ENCODE measurements at places on chromosomes 6 and 20.

DNA sequence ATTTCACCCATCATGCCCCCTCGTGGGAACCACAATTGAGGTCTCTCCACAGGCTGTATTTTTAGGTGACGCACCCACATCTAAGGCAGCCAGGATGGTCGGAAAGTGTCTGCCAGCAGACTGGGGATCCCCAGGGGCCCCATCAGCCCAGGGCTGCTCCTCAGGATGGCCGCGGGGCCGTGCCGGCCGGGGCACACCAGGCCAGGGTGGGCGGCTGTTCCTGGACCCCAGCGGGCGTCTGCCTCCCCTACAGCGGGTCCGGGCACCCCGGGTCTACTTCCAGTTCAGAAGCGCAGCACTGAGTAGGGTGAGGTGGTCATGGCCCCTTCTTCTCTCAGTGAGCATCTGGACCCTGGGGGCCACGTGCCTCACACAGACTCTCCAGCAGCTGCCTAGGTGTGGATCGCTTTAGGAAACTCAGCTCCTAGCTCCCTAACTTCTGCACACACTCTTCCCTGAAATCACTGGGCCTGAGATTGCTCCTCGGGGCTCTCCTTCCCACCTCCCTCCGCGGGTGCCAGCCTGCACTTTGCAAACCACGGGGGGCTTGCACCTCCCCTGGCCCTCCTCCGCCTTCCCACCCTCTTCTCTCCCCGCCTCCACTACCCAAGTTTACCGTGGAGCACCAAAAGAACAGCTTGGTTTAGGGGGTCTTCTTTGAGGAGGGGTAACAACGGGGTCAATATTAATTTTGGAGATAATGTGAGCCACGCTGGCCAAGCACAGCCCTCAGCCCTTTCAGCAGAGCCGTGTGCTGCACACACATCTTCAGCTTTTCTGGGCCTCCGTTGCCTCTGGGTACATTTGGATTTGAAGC is 14.2 kb upstream of the FOXC1 start:
- no peak for DNase-seq

DNA sequence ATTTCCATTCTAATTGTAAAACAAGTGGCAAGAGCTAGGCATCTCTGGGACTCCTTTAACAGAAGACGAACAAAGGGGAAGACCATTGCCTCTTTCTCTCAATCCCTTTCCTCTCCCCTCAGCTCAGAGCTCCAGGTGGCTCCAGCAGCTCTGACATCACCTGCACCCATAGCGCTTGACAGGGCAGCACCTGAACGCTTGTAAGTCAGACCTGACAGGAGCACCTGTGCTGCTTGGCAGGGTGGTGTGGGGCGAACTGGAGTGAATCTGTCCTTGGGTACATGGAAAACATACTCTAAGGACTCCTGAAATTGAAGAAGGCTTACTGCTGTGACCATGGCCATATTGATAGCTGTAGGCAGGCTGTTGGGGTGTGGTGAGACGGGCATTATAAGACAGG is 409.5 kb upstream of the AGPAT4 start:
- DNase-seq: no peak

- DNase-seq: no peak
Observed at GRCh38 chr6:21610341-21610740, 16.8 kb downstream of the SOX4 start.

- DNase-seq: no peak
Observed at GRCh38 chr20:61588411-61589385, 336.6 kb downstream of the CDH4 start.

GRCh38 chr6:147109707-147110106 is 94.5 kb upstream of the STXBP5 start:
- DNase-seq: no peak

GRCh38 chr20:62702895-62703852 is 5.5 kb upstream of the NTSR1 start:
- DNase-seq: no peak

GRCh38 chr20:35506872-35507638 is 22.4 kb downstream of the C20orf173 start:
- no peak for DNase-seq

GRCh38 chr20:6287471-6287870 is 164.6 kb upstream of the FERMT1 start:
- no peak for DNase-seq

DNA sequence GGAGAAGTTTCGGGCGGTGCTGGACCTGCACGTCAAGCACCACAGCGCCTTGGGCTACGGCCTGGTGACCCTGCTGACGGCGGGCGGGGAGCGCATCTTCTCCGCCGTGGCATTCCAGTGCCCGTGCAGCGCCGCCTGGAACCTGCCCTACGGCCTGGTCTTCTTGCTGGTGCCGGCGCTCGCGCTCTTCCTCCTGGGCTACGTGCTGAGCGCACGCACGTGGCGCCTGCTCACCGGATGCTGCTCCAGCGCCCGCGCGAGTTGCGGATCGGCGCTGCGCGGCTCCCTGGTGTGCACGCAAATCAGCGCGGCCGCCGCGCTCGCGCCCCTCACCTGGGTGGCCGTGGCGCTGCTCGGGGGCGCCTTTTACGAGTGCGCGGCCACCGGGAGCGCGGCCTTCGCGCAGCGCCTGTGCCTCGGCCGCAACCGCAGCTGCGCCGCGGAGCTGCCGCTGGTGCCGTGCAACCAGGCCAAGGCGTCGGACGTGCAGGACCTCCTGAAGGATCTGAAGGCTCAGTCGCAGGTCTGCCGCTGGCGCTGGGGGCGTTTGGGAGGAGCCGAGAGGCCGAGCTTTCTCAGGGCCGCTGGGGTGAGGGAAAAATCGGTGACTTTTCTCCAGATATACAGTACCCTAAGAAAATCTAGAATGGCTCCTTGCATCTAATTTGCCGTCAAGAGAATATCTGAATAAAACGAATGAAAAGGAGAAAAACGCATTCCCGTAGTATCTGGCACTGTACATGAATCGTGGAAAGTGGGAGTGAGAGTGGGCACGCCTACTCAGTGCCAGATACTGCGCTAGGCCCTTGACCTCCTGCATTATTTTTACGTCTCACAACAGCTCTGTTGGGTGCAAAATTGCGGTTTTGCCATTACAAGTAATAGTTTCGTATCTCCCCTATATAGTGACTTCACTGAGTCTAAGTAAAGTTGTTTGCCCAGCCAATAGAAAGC is 1.0 kb downstream of the CALHM6 start:
- DNase-seq: no peak

DNA sequence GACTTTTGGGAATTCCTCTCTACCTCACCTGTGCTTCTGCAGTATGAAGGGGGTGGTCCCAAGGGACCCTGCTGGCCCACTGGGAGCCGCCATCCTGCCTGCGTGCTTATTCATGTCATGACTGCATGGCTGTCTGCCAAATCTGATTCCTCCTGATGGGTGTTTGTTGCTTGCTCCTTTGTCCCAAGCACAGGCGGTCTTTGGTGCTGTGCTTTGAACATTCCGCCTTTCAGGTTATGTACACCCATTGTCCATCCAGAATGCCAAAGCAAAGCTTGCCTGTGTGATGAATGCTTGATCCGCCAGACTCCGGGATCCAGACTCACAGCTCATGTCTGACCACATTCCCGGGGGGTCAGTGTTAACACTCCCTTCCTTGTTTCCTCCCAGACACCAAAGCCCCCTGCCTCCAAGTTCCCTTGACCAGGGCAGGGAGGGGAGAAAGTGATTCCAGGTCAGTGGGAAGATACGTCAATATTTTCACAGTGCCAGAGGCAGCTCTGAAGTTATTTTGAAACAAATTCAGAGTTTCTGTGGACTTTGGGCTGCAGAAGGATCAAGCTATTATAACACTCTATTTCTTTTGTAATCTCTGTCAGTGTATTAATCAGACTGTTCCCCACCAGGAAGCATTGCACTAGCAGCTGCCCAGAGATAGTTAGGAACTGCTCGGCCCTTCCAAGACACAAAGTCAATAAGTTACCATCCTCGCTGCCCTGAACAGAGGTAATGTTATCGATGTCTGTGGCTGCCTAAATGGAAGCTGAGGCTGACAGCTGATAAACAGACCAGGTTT is 9.5 kb downstream of the DAAM2 start:
- DNase-seq: no peak

GRCh38 chr6:90370493-90370959 is 73.9 kb upstream of the BACH2 start:
- no peak for DNase-seq

- DNase-seq: no peak
Observed at GRCh38 chr20:22348010-22348409, 236.4 kb downstream of the FOXA2 start.

- DNase-seq: no peak
Observed at GRCh38 chr6:108822401-108822800, 25.8 kb upstream of the ARMC2 start.

- DNase-seq: no peak
Observed at GRCh38 chr6:156111913-156112312, 656.3 kb upstream of the NOX3 start.

DNA sequence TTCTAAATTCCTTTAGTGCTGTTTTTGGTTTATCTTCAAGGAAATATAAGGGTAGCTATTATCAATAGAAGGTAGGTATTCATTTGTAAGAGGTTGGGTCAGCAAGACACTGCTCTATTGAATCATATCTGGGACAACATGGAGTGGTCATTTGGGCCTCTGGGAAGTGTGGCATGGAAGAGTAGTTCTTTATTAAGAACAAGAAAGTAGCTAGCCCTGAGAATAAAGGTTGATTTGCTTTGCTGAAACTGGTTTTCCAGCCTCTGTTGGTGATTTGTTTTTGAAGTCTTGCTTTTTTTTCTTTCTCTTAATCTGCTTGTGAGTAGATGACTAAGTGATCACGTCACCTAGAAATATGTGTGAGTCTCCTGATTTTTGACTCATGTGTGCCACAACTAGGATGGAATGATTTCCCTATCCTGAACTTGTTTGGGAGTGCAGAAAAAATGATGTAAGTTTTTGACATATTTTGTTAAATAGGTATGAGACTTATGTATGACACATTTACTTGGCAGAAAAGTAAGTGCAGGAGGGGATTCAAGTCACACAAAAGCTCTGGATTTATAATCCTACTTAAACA is 381.8 kb downstream of the CENPW start:
- no peak for DNase-seq

GRCh38 chr20:20292472-20292871 is 75.4 kb upstream of the INSM1 start:
- no peak for DNase-seq

- DNase-seq: no peak
Observed at GRCh38 chr20:33262658-33263065, 20.4 kb upstream of the BPIFB1 start.

DNA sequence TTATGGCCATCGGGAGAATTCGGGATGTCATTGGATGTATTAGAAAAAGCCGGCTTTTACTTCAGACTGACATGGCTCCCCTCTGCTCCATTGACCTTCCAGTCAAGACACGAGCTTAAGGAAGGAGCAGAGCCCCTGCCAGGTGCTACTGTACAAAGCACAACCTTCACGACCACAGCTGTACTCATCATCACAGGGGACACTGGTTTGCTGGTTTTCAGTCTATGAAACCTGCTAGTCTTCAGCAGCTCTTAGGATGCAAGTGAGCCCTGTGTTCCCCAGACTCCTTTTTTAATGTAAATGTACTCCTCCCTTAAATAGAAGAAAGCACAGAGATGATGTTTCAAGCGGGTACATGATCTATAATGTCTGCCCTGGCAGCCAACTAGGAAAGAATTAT is 1.9 kb upstream of the TRAPPC3L start:
- no peak for DNase-seq

DNA sequence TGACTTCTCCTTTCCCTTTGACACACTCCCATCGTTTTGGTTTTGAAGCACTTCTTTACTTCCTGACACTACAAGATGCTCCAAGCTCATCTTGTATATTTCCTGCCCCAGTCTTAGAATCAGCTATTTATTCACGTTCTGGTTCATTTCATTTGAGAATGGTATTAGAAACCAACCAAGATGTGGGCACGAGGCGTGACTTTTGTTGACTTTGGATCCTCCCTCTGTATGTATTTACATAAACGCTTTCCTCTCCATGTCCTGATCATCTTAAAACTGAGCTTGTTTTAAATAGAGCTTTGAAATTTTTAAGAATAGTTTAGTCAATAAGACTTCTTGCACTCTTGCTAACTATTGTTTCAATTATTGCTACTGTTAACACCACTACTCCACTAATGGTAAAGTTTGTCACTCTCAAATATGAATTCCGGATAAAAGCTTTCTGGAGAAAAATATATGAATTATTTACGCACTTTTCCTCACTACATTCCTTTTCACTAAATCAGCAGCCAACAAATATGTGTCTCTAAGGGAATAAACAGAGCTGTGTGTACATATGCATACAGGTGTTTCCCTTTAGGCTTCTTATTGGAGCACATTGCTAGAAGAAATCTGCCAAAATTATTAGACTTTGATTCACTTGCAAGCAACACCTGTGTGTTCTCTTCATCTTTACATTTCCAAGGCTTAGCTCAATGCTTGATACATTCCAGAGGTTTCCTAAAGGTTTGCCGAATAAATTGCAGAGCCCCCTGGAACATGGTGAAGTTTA is 77.3 kb upstream of the TMEM244 start:
- DNase-seq: no peak

GRCh38 chr6:14371530-14371929 is 254.0 kb downstream of the CD83 start:
- DNase-seq: no peak

DNA sequence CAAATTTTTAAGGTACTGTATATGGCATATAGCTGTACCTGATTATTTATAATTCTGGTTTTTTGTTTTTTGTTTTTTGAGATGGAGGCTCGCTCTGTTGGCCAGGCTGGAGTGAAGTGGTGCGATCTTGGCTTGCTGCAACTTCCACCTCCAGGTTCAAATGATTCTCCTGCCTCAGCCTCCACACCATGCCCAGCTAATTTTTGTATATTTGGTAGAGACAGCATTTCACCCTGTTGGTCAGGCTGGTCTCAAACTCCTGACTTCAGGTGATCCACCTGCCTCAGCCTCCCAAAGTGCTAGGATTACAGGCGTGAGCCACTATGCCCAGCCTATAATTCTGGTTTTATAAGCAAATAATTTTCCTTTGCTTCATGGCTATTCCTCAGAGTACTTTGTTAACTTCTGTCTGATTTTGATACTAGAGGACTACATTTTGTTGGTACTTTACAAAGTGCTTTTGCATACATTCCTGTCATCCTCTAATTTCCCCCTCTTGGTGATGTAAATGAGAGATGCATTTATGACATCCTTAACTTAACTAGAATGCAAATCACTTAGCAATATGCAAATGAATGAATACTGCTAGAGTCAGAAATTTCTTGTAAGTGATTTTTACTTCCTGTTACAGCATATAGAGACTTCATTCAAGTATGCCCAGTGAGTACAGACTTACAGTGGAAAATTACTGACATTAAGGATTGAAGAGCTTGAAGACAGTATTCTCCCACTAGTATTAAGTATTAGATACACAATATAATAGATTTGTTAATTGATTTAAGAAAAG is 35.7 kb upstream of the ARID1B start:
- peak; percentile 31 for DNase-seq
